ENCODE measurements at places on chromosomes 4 and X. TPM values are rescaled to one million over a fixed set of nuclear protein-coding genes. Genes with fewer than 3 reads are reported as not detected.

GRCh38 chr4:13860126-13860525 is 232.6 kb upstream of the BOD1L1 start:
- no peak for DNase-seq

GRCh38 chrX:24242649-24243175 is 71.2 kb downstream of the SUPT20HL2 start:
- peak; percentile 58 for DNase-seq

- no peak for DNase-seq
Measured at GRCh38 chr4:185247151-185247550, 37.8 kb downstream of the SNX25 start.

- DNase-seq, result no peak
Measured at GRCh38 chrX:7163146-7163677, 15.3 kb upstream of the PUDP start.

DNA sequence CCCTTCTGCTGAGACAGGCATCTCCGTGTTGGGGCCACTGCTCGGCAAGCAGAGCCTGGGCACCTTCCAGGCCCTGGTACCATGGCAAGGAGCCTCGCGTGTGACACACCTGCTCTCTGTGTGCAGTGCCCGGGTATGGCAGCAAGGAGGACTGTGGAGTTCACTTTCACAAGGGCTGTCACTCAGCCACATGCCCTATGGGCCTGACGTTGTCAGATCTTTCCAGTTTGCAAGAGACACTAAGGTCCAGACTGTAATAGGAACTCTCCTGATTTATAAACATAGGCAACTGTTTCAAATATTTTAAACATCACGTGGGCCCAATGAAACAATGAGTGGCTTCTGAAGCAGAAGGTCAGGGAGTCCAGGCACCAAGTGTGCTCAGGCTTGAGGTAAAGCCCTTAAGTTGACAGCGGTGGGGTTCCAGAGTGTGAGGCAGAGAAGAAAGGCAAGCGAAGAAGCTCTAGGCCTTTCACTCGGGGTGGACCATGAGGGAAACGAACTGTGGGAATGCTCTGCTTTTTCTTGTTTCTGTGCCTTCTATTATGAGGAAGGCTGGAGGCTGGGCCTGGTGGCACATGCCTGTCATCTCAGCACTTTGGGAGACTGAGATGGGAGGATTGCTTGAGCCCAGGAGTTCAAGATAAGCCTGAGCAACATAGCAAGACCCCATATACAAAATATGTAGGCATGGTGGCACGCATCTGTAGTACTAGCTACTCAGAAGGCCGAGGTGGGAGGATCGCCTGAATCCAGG is 108.6 kb upstream of the TRIM2 start:
- no peak for DNase-seq

DNA sequence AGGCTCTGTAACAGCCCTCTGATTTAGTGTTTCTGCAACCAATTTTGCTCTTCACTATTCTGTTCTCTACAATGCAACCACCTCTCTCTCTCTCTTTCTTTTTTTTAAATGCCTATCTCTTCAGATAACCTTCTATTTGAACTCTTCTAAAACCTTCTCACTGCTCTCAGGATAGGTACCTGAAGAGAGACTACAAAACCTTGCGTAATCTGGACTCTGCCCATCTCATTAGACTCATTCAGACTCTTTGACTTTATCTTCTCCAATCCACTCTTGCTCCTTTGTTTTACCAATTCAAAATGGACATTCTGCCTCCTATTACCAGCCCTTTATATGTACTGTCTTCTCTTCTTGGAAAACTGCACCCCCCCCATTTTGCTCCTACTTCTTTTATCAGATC is 291.6 kb downstream of the CAMK2D start:
- no peak for DNase-seq

GRCh38 chr4:145528601-145529000 is 46.9 kb downstream of the SMAD1 start:
- DNase-seq, result no peak

DNA sequence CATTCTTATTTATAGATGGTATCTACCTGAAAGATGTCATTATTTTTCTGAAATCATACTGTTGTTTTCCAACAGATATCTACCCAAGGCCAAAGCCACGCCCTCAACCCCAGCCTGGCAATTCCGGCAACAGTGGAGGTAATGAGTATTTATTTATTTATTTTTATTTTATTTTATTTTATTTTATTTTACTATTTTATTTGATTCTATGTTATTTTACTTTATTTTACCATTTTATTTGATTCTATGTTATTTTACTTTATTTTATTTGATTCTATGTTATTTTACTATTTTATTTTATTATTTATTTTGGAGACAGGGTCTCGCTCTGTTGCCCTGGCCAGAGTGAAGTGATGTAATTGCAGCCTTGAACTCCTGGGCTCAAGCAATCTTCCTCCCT is 37.7 kb downstream of the XG start:
- no peak for DNase-seq

DNA sequence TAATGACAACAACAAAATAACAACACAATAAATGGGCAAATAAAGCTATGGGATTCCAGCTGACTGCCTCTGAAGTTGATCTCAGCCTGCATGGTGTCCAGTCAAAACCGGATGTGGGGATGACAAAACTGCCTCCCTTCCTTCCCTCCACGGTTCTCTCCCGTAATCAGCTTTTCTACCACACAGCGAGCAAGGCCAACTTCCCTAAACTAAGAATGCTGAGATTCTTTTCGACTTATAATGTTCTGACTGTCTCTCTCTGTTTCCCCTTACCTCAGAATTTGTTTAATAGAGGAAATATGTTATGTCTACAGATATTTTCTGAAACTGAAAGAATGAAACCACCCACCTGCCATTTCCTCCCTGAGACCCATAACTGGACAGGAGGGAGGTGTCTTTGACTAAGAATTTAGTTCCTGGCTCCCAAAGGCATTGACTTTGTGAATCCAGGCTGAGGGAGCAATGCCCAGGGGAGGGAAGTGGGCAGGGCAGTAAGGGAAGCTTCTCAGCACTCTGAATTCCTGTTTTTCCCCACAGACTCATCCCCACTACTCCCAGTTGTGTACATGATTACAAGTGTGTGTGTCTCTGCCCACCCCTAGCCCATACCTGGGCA is 1.0 kb upstream of the TLR1 start:
- peak; percentile 47 for DNase-seq

DNA sequence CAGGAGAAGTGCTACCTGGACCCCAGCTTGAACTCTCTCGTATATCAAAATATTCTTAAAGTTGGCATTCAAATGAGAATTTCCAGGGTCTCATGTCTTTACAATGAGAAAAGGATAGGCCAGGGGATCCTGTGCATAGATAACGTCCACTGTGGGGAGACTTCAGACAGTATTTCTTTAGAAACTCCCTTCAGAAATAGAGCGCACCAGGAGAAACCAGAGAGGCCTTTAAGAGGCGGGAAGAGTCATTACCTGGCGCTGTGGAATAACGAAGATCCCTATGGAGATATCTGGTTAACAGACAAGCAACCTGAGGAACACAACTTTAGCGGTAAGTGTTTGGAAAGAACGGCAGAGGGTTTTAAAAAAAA is 600 bp downstream of the RADX start:
- DNase-seq, result no peak

DNA sequence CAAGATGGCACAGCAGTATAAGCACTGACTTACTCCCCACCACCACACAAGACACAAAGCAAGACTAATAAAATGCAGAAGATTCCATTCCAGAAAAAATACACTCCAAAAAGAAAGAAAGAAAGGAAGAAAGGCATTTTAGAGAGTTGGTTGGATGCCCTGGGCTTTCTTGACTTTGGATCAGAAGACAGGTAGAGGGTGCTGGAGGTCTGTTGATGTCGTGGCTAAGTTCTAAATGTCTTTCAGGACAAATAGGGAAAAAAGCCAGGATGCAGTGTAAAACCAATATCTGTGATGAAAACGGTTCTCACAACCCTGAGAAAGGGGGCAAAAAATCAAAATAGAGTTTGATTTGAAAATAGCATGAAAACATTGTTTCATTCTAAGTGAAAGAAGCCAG is 555.2 kb upstream of the PRKX start:
- no peak for DNase-seq

DNA sequence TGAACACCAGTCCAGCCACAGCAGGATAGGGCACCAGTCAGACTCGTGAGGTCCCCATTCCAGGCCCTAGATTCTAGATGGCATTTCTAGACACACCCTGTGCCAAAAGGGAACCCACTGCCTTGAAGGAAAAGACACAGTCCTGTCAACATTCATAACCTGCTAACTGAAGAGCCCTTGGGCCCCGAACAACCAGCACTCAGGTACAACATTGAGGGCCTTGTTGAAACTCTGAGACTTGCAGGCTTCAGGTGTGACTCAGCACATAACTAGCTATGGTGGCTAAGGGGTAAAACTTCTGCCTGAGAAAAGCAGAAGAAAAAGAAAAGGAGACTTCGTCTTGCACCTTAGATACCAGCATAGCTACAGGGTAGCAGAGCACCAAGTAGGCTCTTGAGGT is 252.9 kb upstream of the GRID2 start:
- DNase-seq, result no peak

DNA sequence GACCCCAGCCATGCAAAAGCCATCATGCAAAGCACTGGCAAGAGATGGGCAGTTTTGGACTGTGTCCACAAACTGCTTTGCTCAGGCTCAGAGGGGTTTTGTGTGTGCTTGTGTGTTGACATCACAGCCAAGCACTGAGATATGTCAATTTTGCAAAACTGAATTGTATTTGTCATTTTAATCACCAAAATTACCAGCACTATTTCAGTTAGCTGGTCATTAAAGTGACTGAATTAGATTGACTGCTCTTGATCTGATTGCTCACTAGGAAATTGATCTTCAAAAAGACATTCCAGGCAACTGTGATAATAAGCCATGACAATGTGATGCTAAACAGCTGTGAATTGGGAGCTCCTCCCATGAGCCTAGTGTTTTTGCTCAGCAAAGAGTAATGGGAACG is 337.3 kb upstream of the GNPDA2 start:
- DNase-seq, result no peak

GRCh38 chr4:130393642-130394041 is 1297.7 kb downstream of the C4orf33 start:
- DNase-seq, result no peak

GRCh38 chr4:10353110-10353509 is 104.1 kb downstream of the ZNF518B start:
- DNase-seq, result no peak

GRCh38 chr4:169222761-169223160 is 48.0 kb downstream of the SH3RF1 start:
- no peak for DNase-seq

DNA sequence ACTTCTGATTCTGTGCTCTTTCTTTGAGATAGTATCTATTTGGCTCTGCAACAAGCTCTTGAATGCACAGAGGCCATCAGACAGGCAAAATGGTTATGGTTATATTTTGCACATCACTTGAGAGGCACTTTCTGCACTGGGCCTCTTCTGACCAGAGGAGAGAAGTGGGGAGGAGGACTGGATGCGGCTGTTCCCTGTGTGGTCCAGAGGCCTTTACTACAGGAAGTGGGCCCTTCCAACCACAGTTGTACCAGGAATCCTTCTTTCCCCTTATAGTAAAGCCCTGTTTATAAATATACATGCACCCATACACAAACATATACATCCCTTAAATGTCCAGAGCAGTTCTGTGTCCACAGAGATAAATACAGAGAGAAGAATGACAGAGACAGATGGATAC is 182.7 kb upstream of the HHIP start:
- no peak for DNase-seq

GRCh38 chrX:150977411-150978162 is 5.5 kb upstream of the HMGB3 start:
- no peak for DNase-seq

DNA sequence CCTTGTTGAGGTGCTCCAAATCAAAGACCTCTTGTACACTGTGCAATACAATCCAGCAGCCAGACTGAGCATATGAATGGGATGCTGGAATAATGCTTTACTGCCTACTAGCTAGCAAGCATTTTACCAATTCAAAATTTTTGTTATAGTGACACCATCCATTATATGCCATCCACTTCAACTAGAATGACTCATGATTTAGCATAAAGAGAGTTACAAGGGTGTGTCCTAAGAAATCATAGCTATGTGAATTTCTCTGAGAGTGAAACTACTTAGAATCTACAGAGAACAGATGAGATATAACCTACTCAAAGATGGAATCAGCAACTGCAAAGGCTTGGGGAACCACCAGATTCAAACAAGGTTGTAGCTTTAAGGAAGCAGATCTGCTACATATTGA is 221.9 kb downstream of the LHFPL1 start:
- DNase-seq, result no peak

GRCh38 chrX:107716118-107716684 is 59.4 kb downstream of the TSC22D3 start:
- peak; percentile 45 for DNase-seq

DNA sequence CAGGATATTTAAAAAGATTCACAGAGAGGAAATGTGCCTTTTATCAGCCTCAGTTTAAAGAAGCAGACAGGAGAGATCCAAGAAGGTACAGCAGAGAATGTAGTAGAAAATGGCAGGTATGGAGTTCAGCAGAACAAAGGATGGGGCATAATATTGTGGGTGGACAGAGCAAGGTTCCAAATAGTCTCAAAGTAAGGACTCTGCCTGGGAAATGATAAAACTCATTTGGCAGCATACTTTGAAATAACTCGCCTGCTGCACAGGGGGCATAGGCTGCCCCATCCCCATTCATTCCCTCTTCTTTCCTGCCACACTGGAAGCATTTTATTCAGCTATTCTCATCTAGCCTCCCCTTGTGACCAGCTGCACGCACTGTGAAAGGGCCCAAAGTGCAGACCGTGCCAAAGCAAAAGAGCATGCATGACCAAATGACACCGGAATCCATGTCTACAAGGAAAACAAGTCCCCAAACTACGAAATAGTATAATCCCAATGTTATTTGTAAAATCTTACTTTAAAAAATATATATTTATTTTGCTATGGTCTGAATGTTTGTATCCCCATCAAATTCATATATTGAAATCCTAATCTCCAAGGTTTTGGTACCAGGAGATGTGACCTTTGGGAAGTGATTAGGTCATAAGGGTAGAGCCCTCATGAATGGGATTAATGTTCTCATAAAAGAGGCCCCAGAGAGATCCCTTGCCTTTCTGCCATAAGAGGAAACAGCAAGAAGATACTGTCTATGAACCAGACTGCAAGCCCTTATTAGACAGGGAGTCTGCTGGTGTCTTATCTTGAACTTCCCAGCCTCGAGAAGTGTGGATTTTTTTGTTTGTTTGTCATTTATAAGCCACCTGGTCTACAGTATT is 77.4 kb upstream of the PRSS48 start:
- no peak for DNase-seq

GRCh38 chr4:184902550-184902949 is 76.8 kb upstream of the ACSL1 start:
- DNase-seq, result no peak

The QRFPR gene
- 0.78 TPM for total RNA-seq

The DLG3 gene
- total RNA-seq, result 7.4 TPM

The BANK1 gene
- total RNA-seq, result 0.24 TPM

The AFF2 gene
- 0.24 TPM for total RNA-seq

The PAGE4 gene
- not detected for total RNA-seq

The GPM6B gene
- total RNA-seq, result 5.3 TPM

The TECRL gene
- 1,034 TPM for total RNA-seq

The PNMA5 gene
- not detected for total RNA-seq

The CTAG1B gene
- total RNA-seq, result not detected

The FATE1 gene
- total RNA-seq, result 0.22 TPM

The TSPAN6 gene
- 4.2 TPM for total RNA-seq

The ARFIP1 gene
- total RNA-seq, result 10.9 TPM

The SPANXC gene
- total RNA-seq, result not detected

The ZIC3 gene
- total RNA-seq, result not detected

The BEX5 gene
- 0.97 TPM for total RNA-seq

The GC gene
- 0.24 TPM for total RNA-seq

The FRAS1 gene
- 2.5 TPM for total RNA-seq
